ENCODE measurements at places on chromosomes 4 and X. TPM values are rescaled to one million over a fixed set of nuclear protein-coding genes. Genes with fewer than 3 reads are reported as not detected.

PROM1 gene
- total RNA-seq: 13.7 TPM

NHS gene
- total RNA-seq: 6.0 TPM

BEND2 gene
- not detected for total RNA-seq

DNA sequence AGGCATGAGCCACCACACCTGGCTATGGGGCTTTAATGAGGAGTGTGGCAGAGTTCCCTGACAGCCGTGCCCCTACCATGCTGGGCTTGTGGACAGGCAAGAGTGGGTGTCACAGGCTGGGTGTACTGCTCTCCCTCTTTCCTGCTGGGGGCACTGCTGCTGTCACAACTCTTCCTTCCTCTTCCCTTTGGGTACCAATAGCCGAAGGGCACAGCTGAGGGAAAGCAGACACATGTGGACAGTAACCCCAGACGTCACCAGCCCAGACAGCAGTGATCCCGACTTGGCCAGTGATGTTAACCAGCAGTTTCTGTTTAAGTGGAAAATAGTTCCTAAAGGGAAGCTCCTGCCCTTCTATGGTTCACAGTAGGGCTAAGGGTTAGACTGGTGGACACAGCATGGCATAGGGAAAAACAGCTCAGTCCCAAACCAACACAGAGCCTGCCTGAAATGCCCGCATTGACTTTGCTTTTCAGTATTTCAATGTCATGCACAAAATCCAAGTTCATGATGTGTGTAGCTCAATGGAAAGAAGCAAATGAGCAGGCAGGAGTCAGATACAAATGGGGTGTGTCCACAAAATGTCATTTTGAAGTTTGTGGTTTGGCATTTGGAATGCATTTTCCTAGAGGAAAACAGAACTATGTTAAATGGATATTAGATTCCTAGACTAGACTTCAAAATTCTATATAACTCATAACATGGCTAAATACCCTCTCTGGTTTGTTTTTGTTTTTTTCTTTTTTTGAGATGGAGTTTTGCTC, 24.9 kb upstream of the DDX3X start:
- no peak for DNase-seq

DNA sequence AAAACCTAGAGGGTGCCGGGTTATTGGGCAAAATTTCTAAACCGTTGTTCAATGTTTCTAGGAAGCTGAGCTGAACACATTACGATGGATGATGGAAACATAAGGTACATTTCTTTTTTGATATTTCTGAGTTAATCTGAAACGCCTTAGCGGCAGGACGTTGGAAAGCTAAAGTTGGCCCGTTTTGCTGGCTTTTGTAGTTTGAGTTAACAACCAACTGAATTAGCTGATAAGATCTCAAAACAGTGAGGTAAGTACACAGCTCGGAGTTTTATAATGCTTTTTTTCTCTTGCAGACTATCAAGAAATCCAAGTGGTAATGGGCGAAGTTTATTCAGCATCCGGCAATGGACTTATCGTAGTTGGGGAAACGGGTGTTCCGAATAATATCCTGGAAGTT, 73.5 kb downstream of the PRSS12 start:
- DNase-seq: no peak

All from mesothelial cell of epicardium (in vitro differentiated cells).